Activated naive CD8-positive, alpha-beta T cell treated with anti-CD3 and anti-CD28 coated beads, Interleukin-2, amount 10 ng/mL, durations not matched to agents 7 days and 5 days (primary cell): ENCODE measurements at places on chromosomes 12 and 14. TPM values are rescaled to one million over a fixed set of nuclear protein-coding genes. Genes with fewer than 3 reads are reported as not detected.

DNA sequence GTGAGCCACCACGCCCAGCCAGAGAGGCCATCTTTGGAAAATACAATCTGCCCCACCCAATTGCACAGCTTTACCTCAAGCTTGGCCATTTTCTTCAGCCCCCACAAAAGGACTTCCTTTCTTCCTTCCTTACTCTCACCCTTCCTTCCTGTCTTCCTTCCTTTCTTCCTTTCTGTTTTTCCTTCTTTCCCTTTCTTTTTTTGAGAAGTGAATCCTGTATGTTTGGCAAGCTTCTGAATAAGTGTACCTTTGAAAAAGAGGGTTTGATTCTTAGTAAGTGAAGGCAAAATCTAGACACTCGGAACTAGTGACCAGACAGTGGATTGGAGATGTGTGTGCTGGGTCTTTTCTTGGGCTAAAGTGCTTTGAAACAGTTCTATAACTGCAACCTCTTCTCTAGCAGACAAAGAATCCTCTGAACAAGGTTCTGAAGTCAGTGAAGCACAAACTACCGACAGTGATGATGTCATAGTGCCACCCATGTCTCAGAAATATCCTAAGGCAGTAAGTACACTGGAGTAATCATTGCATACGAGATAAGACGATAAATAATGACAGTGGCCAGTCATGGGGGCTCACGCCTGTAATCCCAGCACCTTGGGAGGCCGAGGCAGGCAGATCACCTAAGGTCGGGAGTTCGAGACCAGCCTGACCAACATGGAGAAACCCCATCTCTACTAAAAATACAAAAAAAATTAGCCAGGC is 49.5 kb downstream of the SUPT16H start:
- DNase-seq: no peak
- H3K27me3 ChIP-seq: peaks cover 3% of the 10 kb centered on the region
- no peaks in the 10 kb centered on the region for H3K36me3 ChIP-seq
- no peak overlapping the region for H3K4me3 ChIP-seq
- no peak overlapping the region for H3K27ac ChIP-seq
- no peaks in the 10 kb centered on the region for H3K4me1 ChIP-seq

DNA sequence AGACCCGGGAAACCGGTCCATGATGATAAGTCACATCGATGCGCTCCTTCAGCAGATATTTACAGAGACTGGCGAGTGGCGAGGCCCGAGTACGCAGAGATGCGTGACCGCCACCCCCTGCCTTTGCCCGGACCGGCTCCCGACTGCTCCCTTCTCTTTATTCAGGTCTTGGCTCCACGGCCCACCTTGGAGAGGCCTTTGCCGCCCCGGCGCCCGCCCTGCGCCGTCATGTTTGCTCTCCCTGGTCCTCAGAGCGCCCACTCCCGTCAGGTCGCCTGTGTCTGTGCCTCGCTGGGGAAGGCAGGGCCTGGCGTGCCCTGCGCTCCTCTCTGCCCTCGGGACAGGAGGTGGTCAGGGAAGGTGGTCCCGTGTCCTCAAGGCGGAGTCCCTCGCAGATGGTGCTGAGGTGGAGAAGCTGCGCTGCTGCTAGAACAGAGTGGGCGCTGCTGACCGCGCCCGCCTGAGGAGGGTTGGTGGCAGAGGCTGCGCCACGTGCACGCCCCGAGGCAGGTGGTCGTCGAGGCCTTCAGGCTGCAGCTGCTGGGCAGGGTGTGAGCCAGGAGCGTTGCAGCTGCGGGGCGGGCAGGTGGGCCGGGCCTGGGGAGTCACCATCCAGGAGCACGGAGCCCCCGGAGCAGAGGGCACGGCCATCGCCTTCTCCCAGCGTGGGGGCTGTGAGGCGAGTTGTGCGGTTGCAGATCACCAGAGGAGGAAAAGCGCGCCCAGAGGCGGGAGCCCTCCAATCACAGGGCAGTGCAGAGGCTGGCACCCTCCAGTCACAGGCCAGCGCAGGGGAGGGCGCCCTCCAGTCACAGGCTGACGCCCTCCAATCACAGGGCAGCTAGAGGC is 27.2 kb downstream of the DDX51 start:
- H3K36me3 ChIP-seq: peaks cover 1% of the 10 kb centered on the region
- H3K27ac ChIP-seq: no peak overlapping the region
- H3K27me3 ChIP-seq: no peaks in the 10 kb centered on the region
- H3K4me1 ChIP-seq: no peaks in the 10 kb centered on the region
- no peak overlapping the region for H3K4me3 ChIP-seq

NRL gene
- total RNA-seq: 3.3 TPM

DNA sequence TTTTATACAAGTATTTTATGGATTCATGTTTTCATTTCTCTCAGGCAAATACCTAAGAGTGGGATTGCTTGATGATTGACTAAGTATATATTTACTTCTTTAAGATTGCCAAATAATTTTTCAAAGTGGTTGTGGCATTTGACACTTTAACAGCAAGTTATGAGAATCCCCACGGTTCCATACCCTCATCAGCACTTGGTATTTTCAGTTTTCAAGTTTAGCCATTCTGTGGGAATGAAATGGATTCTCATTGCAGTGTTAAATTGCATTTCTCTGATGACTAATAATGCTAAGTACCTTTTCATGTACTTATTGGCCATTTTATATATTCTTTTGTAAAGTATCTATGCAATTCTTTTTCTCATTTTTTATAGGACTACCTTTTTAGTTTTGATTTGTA is 301.5 kb upstream of the DIO3 start:
- no peak overlapping the region for H3K4me3 ChIP-seq
- H3K27ac ChIP-seq: no peak overlapping the region
- no peaks in the 10 kb centered on the region for H3K36me3 ChIP-seq
- DNase-seq: no peak

- peaks cover 7% of the 10 kb centered on the region for H3K4me1 ChIP-seq
- no peak for DNase-seq
- peaks cover 16% of the 10 kb centered on the region for H3K27me3 ChIP-seq
- peaks cover 1% of the 10 kb centered on the region for H3K36me3 ChIP-seq
- no peak overlapping the region for H3K27ac ChIP-seq
Observed at GRCh38 chr12:102417055-102417454, 63.3 kb downstream of the IGF1 start.

GRIN2B gene
- not detected for total RNA-seq

DNA sequence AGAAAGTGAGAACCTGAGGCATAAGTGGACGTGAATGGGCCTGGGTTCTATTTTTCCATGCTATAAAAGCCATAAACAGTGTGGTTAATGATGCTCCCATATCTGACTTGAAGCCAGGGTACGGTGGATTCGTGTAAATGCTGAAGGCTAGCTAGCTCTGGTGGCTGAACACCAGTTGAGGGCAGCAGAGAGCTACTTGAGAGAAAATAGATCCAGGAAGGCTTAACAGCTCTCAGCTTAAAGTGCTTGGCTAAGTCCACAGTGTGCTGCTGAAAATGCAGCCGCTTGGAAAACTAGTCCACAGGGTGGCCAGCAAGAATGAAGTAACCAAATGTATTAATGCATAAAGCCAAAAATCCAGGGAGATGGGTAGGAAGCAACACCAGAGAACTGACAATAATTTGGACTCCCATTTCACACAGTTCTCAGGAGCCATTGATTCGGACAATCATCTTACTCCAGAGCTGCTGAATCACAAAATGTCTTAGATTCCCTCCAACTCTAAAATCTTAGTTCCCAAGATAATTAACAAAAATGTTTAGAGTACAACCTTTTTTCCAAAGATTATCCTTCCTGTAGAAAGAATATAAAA is 15.0 kb upstream of the FOXG1 start:
- H3K4me3 ChIP-seq: no peak overlapping the region
- H3K27ac ChIP-seq: no peak overlapping the region
- no peaks in the 10 kb centered on the region for H3K36me3 ChIP-seq
- H3K27me3 ChIP-seq: peaks cover 21% of the 10 kb centered on the region

GRCh38 chr12:116863275-116863767 is 17.9 kb downstream of the HRK start:
- H3K27me3 ChIP-seq: peaks cover 17% of the 10 kb centered on the region
- DNase-seq: no peak
- no peaks in the 10 kb centered on the region for H3K36me3 ChIP-seq

GRCh38 chr12:22396253-22396652 is 61.7 kb upstream of the ST8SIA1 start:
- peak overlapping the region; percentile 56 for H3K27ac ChIP-seq
- peaks cover 12% of the 10 kb centered on the region for H3K4me1 ChIP-seq
- no peaks in the 10 kb centered on the region for H3K27me3 ChIP-seq

DNA sequence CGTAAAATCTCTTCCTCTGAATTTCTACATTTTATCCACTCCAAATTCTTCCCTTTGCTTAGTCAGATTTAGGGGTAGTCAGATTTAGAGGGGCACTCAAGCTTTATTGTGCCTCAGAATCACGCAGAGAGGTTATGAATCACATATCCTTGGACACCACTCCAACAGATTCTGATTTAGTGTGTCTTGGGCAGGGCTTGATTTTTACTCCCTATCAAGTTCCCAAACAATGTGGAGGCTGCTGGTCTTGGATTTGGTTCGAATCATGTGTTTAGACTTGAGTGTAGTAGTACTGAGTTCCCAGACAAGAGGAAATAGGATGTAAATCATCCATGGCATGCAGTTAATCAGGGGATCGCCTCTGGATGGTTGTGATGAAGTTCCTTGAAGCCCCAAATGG is 298.1 kb upstream of the CLEC14A start:
- no peaks in the 10 kb centered on the region for H3K36me3 ChIP-seq
- H3K27me3 ChIP-seq: peaks cover 3% of the 10 kb centered on the region
- no peak overlapping the region for H3K4me3 ChIP-seq
- no peak for DNase-seq

DNA sequence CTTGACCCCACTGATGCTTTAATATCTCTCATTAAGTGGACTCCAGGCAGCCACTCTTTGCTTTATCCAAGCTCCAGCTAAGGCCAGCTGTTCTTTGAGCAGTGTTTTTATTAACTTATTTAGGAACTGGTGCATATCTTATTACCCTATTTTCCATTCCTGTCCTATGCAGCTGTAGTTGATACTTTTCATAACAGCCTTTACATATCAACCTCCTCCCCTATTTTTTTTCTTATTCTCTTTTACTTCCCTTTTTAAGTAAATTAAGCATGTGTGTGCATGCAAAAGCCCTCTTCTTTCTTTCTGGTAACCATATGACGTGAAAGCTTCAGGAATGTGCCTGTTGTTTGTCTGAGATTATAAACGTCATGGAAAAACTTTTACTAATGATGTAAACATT is 121.2 kb downstream of the PTPRQ start:
- H3K36me3 ChIP-seq: no peaks in the 10 kb centered on the region
- DNase-seq: no peak
- H3K4me3 ChIP-seq: no peak overlapping the region
- H3K4me1 ChIP-seq: no peaks in the 10 kb centered on the region
- no peak overlapping the region for H3K27ac ChIP-seq

OAS1 gene
- 138 TPM for total RNA-seq

SYNDIG1L gene
- total RNA-seq: not detected

SIX1 gene
- total RNA-seq: not detected

DNA sequence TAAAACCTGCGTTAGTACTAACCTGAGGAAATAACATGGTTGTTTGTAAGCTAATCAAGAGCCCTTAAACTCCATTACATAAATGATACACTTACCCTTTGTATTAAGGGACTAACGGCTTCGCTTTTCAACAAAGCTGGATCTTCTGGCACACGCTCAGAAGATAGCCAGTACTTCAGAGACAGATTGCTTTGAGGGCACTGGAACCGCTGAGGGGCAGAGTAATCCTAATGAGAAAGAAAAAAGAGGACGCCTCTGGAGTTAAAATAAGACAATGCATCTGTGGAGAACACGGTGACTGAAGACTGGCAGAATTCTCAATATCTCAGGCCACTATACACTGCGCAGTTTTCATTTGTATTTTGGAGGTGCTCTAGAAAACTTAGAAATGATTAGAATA is 1.5 kb upstream of the KTN1 start:
- peak overlapping the region; percentile 95 for H3K4me3 ChIP-seq
- peaks cover 26% of the 10 kb centered on the region for H3K4me1 ChIP-seq
- DNase-seq: no peak
- H3K27me3 ChIP-seq: no peaks in the 10 kb centered on the region
- H3K36me3 ChIP-seq: no peaks in the 10 kb centered on the region

LRTM2 gene
- not detected for total RNA-seq

DNA sequence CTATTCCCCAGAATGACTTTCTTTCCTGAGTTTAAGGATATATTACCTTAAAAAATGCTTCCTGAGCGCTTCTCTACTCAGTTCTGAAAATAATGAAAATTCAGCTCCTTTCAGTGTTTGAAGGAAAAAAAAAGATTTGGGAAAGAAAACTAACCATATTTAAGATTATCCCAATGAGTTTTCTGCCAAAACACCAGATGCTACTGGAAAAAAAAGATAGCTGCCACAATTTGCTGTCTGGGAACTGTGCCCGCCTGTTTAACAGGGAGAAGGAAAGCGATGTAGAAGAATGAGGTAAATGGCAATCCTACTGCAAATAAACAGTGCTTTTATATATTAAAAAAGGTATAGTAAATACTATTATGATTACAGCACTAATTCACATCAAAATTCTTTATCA is 367.6 kb upstream of the PRICKLE1 start:
- no peaks in the 10 kb centered on the region for H3K4me1 ChIP-seq
- H3K36me3 ChIP-seq: no peaks in the 10 kb centered on the region
- no peaks in the 10 kb centered on the region for H3K27me3 ChIP-seq
- DNase-seq: no peak
- no peak overlapping the region for H3K4me3 ChIP-seq
- no peak overlapping the region for H3K27ac ChIP-seq

- no peak overlapping the region for H3K27ac ChIP-seq
- H3K4me3 ChIP-seq: no peak overlapping the region
- no peaks in the 10 kb centered on the region for H3K36me3 ChIP-seq
Observed at GRCh38 chr12:41288142-41288811, 100.2 kb downstream of the PDZRN4 start.
